ENCODE measurements at places on chromosomes 6 and 20.

DNA sequence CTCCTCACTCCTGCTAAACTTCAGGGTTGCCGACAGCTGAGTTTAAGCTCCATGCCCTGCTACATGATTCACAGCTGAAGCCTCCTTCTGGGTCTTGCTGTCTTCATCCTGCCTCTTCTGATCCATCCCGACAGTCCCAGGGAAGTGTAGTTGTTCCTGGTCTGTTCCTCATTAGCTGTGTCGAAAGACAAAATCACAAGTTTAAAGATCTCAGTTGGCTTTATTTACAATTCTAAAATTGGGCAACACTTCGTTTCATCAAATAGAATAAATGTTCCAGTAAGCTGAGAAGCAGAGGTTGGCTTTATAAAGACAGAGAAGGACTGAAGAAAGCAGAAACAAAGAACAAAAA lies 4.1 kb upstream of the SLC2A10 start:
- no peak for DNase-seq

- peak; percentile 66 for DNase-seq
Observed at GRCh38 chr6:165889636-165890403, 226.8 kb upstream of the PDE10A start.

- no peak for DNase-seq
Observed at GRCh38 chr6:17790489-17790888, 83.8 kb upstream of the NUP153 start.

DNA sequence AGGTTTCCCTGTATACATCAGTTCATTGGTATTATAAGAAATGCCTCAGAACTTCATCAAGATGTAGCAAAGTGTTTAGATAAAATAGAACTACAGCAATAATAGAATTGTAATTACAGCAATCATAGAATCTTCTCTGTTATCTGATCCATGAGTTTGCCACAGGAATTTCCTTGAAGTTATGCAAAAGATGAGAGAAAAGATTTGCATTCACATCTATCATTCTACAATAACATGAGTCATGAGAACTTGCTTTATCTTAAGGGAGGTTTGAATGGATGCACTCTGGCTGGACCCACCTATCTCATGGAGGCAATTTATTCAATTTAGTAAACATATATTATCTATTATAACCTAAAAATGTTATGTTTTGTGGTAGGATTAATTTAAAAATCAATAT lies 329.8 kb upstream of the EPHA7 start:
- DNase-seq = no peak

DNA sequence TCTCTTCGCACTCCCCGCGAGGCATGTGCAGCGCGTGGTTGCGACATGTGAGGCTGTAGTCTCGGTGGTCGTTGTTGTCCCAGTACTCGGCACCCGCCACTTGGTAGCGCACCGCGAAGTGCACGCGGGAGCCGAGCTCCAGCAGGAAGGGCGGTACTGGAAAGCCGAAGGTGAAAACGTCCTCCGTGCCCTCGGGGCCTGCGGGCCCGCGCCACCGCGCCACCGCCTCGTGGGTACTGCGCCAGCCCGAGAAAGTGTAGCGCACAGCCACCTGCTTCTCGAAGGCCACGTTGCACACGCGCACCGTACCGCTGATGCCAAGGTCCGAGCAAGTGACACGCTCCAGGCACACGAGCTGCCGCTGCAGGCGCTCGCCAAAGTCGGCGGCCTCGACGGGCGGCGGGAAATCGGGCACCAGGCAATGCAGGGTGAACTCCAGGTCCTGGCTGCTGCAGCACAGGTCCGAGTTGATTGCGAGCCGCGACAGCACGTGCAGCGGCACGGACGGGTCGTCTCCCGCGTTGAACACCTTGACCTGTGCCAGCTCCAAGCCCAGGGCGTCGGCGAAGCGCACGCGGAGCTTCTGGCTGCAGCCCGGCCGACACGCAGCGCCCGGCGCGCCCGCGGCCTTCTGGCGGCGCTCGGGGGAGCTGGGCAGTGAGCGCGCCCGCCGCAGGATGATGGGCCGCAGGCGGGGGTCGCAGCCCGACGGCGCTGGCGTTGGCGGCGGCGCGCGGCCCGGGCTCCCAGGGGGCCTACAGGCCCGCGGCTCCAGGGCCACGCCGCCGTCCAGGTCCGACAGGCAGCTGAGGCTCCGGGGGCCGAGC lies 840 bp downstream of the PPP1R3D start:
- no peak for DNase-seq

- no peak for DNase-seq
Observed at GRCh38 chr20:23161968-23162696, 76.0 kb upstream of the CD93 start.

DNA sequence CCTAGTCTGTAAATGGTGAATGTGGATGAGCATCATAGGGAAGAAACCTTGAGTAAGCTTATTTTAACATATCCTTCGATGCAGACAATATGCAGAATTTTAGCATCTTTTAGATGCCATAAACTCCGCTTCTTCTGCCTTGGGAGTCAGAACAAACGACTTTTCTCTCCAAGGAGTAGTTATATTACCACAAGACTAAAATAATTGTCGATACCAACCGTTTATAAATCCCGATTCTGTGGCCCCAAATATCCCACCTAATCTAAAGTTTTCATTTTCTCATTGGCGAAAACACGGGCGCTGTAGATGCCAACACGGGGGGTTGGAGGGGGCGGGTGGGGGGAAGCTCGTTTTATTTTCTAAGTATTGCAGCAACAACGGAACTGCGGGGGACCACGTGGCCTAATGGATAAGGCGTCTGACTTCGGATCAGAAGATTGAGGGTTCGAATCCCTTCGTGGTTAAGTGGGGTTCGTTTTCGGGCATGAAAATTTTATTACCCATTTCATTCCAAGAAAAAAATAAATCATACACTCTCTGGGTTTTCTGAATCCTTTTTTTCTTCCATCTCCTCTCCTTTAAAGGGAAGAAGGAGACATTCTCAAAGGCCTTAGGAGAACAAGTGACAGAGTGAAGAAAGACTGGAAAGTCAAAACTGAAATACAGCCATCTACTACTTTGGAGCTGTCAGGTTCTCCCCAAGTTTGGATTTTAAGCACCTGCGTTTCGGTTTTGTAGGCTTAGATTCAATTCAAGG lies 65.5 kb upstream of the BTN3A2 start:
- no peak for DNase-seq

DNA sequence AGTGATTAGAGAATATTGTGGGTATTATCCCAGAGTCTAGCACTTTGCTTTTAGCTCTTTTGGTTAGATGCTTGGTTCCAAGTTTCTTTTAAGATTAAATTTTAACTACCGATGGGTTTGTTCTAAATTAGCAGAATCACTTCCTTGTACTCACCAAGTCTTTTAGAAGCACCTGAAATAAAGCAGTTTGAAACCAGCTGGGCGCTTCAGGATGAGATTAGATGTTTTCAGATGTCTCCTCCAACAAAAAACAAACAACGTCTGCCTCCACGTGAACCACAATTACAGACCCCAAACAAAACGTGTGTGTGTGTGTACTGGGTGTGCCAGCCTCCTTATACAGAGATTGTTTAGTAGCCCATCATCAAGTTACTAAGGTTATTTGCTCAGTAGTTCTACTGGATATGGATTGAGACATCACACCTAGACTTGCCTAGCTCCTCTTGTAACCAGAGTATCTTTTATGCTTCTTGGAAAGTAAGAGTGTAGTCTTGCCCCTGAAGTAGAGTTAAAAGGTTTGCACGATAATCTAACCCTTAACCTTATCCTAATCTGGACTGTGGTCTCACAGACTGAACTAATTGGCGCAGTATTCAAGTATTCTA lies 2.3 kb downstream of the DSTN start:
- no peak for DNase-seq

- peak; percentile 70 for DNase-seq
Observed at GRCh38 chr20:2005831-2006426, 12.1 kb upstream of the PDYN start.

GRCh38 chr20:8646033-8646441 lies 422.9 kb upstream of the PLCB4 start:
- no peak for DNase-seq

DNA sequence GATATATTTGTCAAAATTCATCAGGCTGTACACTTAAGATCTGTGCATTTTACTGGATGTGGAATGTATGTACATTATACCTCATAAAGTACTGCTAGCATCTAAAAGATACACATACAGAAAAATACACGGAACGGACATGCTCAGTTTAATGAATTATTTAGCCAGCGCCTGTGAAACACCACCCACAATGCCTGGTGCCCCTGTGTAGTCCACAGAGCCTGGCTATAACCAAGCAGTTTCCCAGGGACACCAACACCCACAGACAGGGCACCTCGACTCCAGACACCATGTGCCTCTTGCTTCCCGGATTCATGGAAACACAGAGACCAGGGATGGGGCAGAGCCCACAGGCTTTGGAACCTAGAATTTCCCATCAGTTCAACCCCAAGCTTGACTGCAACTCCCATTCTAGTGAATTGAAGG lies 17.4 kb upstream of the ARMC12 start:
- peak; percentile 5 for DNase-seq

GRCh38 chr6:71533939-71534379 lies 245.3 kb downstream of the OGFRL1 start:
- no peak for DNase-seq

DNA sequence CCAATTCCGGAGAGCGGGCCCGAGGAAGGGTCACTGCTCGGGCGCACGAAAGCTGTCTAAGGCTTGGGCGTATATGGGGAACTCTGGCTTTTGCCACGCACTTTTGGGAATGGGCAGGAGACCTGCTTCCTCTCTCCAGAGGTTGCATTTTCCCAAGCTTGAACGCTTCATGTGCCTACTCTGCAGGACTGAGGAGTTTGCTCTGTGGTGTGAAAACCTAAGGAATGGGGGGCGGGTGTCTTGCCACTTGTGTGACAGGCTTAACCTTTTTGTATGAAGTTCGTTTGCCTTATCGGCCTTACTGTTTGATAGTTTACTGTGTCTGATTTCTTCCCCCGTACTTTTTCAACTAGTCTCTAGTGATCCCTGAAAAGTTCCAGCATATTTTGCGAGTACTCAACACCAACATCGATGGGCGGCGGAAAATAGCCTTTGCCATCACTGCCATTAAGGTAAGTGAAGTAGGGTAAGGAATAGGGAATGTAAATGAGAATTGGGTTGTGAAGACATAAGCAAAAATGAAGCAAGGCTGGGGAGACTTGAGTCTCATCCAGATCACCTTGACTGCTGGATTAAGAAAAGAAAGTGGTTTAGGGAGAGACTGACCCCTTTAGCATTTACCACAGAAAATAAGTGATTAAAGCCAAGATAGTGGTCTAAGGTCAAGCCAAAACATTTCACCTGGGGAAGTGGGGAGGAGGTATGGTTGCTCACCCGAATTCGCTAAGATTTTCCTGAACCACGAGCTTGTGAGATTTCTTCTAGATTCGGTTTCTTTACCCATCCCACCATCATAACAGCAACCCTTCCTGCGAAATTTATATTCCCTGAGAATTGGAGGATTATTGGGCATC lies 627 bp downstream of the RPS18 start:
- DNase-seq = no peak

- DNase-seq = no peak
Observed at GRCh38 chr6:44923444-44923843, 404.7 kb upstream of the RUNX2 start.

DNA sequence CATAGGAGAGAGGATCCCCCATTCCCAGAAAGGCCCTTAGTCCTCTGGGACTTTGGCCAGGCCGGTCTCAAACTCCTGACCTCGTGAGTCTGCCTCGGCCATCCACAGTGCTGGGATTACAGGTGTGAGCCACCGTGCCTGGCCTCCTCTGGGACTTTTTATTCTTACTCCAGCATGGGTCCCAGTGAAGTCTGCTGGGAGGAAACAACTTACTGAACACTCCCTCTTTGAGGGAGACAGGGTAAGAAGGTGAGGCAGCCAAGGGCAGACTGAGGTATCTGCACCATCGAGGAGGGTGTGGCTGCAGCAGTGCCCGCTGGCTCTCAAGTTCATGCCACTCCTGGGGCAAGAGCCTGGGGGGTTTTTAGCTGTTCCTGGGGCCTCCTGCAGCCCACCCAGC lies 2.4 kb downstream of the BAK1 start:
- no peak for DNase-seq

DNA sequence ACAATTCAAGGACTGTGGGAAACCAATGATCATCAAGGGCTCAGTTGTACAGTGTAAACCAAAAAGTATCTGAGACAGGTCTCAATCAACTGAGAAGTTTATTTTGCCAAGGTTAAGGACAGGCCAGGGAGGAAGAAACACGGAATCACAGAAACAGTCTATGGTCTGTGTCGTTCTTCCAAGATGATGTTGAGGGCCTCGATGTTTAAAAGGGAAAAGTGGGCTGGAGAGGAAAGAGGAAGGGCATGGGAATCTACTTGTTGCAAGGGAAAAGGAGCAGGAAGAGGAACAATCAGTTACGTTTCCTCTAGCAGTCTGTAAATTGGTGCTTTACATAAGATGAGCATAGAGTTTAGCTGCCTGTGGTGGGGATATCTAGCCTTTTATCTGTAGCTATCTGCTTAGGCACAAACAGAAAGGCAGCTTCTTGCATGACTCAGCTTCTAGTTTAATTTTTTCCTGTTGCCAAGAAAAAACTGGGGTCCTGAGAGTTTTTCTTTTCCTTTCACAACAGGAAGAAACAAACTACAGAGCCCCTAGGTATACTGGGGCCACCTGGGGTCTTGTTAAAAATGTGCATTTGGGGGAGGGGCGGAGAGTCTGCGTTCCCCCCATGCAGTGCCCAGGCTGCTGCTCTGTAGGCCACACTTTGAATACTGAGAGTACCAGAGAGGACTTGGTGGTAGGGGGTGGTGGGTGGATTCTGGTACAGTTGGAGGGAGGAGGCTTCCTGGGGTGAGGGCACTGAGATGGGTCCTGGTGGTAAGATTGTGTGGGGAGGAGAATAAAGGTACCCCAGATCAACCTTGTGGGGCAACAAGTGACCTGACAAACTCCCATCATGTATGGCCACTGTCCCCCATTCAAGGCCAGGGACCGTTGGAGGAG lies 35.3 kb upstream of the EZR start:
- no peak for DNase-seq

DNA sequence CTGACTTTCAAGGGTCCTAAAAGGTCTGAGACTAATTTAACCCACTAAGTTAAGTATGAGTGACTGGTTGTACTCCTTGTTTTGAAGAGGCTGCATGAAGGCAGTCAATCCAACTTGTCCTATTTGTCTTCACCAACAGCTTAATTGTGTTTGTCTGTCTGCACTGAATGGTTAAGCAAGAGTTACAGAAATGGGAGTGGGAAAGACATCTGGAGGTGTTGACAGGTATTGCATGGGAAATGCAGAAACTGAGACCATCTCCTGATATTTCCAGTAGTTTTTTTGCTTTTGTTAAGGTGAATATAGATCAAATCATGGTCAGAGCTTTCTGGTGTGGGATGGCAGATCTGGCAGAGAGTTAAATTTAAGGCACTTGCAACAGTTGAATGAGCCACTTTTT lies 6.5 kb downstream of the FUT9 start:
- DNase-seq = no peak

DNA sequence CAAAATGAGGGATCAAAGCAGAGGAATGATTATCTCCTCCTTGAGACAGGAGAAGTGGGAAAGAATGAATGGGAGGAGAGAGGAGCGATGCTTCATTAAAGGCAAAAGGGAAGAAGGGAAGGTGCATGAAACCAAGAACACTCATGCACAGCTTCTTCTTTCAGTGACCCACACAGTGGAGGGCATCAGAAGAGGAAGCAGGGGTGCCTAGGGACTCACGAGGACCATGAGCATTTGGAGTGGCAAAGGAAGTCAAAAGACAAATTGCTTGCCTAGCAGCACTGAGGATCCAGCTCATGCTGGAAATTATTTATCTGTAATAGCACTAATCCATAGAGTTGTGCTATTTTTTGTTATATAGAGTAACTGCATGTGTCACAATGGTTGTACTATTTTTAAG lies 66.1 kb downstream of the SMLR1 start:
- DNase-seq = no peak

GRCh38 chr6:158737710-158738615 lies 81.2 kb downstream of the EZR start:
- no peak for DNase-seq
